ENCODE measurements at places on chromosomes 1 and 21.
A peak's percentile ranks its signal among the peaks of the same experiment; 100 is the strongest.

DNA sequence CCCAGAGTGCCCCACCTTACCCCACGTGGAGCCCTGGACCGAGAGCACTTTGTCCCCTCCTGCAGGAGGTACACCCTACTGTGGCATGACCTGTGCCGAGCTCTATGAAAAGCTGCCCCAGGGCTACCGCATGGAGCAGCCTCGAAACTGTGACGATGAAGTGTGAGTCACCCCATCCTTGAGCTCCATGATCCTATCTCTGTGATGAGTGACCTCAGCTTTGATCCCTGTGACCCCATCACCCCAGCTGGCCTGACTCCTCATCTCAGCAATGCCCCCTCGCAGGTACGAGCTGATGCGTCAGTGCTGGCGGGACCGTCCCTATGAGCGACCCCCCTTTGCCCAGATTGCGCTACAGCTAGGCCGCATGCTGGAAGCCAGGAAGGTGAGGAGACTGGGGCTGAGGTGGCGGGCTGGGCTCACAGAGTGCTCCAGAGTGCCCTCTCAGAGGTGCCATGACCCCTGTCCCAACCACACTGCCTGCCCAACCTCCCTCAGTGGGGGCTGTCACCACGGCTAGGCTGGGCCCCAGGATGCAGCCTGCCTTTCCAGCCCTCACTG lies 16.2 kb upstream of the MPL start:
- no peak for DNase-seq

DNA sequence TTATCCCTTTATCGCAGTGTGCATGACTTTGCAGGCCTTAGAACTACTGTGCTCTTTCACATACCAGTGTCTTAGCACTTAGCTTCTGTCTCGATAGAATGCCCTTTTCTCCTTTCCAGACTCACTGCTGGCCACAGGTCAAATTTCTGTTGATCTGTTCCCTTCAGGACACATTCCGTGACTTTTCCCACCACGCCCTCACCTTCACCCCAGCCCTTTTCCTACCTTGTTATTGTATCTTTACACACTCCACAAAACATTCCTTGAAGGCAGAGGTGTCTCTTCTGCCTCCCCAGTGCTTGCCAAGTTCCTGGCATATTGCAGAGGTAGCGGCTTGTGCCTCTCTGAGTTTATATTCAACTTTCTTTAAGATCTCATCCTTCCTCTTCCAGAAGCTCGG lies 3.7 kb upstream of the IGSF9 start:
- DNase-seq = no peak

GRCh38 chr1:21308330-21308729 lies 18.1 kb upstream of the ECE1 start:
- DNase-seq = no peak

DNA sequence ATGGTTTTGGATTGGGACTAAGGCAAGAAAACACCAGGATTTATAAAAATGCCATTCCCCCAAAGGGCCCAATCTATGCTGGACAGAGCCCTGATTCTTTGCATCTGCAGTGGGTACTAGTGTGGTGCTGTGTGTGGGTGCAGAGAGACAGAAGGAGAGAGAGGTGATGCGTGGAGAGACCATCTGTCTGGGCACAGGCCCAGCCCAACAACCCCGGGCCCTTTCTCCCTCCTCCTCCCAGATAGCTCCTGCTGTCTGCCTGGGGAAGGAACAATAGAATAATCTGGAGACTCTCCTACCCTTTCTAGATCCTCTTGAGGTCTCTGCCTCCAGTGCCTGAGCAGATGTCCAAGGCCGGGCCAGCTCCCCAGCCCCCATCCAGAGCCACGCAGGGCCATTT lies 15.1 kb downstream of the KIAA1614 start:
- DNase-seq = no peak

DNA sequence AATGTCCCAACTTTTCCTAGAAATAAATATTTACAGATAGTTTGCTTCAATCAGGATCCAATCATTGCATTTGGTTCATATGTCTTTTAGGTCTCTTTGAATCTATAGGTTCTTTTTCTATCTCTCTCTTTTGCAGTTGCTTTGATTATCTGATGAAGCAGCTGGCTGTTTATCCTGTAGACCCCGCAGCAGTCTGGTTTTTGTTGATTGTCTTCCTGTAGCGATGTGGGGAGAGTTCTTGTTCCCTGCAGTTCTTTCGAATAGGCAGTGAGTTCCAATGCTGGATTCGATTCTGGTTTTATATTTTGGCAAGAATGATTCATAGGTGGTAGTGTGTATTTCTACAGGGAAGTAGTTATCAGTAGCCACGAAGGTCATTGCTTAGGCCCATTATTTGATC lies 7.4 kb upstream of the MIXL1 start:
- DNase-seq = no peak

GRCh38 chr1:74818661-74819456 lies 85.9 kb downstream of the TYW3 start:
- no peak for DNase-seq

- no peak for DNase-seq
Measured at GRCh38 chr1:62452951-62453350, 16.1 kb downstream of the USP1 start.

DNA sequence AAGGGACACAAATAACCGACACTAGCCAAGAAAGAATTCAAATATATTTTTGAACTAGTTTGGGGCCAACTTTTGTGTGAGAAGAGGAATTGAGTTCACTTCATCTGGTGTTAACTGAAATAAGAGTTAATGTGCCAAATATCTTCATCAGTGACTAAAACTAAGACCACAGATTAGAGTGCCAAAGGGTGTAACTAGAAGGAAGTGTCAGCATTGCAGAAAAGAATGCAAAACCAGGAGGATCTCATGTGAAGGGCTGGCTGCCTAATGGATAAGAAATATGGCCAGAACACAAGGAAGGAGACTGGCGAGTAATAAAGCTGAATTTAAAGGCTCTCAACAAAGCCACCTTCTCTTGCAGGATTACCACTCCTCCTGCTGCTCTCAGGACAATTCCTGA lies 61.8 kb upstream of the LRRC8D start:
- DNase-seq = no peak

GRCh38 chr1:94463765-94464330 lies 45.7 kb downstream of the ABCD3 start:
- no peak for DNase-seq

GRCh38 chr1:12587981-12588640 lies 29.9 kb downstream of the DHRS3 start:
- DNase-seq = no peak

DNA sequence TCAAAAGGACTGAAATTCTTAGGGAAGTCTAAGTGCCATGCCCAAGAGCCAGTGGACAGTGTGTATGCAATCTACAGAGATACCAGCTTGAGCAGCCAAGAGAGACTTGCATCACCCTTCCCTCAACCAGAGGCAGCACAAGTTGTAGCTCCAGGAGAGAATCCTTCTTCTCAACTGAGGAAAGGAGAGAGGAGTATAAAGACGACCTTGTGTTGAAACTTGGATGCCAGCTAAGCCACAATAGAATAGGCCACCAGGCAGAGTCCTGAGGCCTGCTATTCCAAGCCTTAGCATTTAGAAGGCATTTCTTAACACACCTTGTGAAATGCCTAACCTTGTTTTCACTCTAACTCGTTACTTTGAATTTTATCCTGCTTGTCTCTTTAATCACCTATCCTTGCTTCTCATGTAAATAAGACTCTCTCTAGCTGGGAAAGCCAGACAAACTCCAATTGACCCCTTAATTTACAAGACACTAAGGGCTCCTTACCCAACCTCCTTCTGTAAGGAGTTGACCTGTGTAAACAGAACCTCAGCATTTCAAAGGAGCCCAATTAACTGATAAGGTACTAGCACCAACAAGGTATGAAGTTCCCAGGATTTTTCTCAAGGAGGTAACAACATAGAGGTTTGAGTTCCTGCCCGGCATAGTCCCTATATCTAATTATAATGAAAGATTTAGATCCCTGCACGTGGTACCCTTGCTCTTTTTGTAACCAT lies 738.8 kb downstream of the AMY1C start:
- no peak for DNase-seq

DNA sequence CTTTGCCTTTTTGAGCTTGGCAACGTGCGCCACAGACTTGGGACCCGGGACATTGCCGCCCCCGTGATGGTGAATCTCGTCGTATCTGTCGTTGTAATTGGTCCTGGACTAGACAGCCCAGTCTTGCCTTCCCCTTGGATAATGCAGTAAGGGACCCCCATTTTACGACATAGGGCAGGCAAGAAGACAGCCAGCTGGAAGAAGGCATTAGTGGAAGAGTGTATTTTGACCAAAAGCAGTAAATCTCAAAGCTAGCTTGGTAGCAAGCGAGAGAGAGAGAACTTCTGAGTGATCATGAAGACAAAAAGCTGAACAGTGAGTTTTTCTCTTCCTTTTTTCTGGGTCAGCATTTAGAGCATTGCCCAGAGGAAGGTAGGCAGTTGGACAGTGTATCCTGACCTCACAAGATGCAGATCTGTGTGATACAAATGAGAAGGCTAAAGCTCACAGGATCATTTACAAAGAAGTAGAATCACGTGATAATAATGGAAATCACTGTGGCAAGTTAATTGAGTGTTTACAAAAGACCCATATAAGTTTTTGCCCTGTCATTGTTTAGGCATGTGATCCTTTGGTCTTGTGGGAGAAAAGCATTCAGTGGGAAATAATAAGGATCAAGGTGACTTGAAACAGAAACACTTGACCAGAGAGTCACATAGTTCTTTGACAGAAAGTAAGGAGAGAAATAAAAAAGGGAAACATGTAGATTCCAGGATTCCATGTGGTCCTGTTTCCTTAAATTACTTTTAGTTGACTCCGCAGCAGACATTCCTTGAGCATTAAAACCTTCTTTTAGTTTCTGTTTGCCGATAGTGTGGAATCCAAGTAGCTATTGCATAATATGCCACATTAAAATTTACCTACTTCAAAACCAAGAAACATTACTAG lies 66.3 kb downstream of the CNST start:
- no peak for DNase-seq

GRCh38 chr1:62012836-62013235 lies 181.8 kb upstream of the L1TD1 start:
- DNase-seq = no peak

- DNase-seq = no peak
Measured at GRCh38 chr1:57605933-57606332, 182.1 kb upstream of the DAB1 start.

DNA sequence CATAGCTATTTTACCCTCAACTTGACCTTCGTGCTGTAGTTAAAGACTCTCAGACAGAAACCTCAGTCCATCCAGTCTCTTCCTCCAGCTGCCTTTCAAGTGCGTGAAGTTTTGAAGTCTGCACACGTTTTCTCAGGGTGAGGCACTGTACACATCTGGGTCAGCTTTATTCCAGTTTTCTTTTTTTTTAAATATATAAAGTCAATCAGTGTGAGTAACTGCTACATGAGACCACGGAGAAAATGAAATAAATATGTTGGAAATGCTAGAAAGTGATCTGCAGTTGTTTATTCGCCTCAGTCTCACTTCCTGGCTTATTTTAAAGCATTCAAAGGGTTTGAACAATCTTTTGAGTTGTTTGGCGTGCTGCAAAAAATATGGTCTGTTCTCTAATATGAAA lies 135.7 kb downstream of the ROR1 start:
- DNase-seq = no peak

- DNase-seq = no peak
Measured at GRCh38 chr1:57908147-57908890, 484.5 kb upstream of the DAB1 start.

DNA sequence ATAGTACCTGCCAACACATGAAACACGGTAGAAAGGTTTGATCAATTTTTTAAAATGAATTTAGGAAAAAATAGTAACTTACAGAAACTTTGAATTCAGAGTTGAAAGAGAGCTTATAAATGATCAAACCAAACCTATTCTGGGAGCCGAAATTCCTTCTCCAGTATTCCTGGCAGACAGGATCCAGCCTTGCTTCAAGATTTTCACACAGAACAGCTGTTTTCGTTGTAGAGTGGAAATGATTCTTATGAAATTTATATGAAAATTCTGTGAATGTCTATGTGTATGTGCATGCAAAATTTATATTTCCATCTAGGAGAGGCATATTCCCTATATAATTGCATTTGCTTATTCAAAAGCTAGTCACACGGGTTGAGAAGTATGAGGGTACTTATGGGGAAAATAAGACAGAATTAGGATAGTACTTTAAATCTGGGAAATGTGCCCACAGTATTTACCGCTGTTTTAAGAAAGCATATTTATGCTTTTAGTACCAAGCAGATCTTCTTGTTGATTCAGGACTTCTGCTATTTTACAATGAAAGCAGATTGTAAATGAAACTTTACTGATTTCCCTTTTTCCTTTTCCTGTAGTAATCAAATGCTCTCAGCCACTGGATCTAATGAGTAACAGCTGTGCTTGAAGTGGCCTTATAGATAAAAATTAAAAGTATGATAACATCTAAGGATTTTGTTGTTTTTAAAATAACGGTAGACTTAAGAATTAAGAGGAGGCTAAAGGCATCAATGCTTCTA lies 30.4 kb downstream of the PRRX1 start:
- no peak for DNase-seq

GRCh38 chr21:45413922-45414321 lies 9.0 kb downstream of the COL18A1 start:
- DNase-seq = no peak

GRCh38 chr1:37479255-37480124 lies 5.1 kb downstream of the ZC3H12A start:
- peak; percentile 75 for DNase-seq

- no peak for DNase-seq
Measured at GRCh38 chr1:172466795-172467407, 23.0 kb upstream of the PIGC start.

GRCh38 chr1:16375521-16376340 lies 8.7 kb downstream of the SZRD1 start:
- DNase-seq = no peak

DNA sequence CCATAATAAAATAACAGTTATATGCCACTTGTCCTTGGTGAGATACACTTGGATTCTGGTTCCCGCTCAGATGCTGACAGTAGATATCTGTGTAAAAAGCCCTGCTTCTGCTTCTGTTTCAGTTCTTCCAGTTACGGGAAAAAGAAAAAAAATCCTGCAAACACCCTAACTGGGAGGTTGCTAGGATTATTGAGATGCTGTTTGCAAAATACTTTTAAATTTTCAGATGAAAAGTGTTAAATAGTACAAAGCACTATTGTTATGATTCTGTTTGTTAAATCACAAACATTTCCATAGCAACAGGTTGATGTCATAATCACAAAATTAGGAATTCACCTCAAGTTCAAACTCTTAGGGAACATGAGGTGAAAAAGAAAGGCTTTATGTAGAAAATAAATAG lies 232.3 kb downstream of the HMCN1 start:
- no peak for DNase-seq
